ENCODE measurements at places on chromosomes 5 and 9.

GRCh38 chr5:13659391-13659790 is 285.1 kb downstream of the DNAH5 start:
- DNase-seq: no peak

DNA sequence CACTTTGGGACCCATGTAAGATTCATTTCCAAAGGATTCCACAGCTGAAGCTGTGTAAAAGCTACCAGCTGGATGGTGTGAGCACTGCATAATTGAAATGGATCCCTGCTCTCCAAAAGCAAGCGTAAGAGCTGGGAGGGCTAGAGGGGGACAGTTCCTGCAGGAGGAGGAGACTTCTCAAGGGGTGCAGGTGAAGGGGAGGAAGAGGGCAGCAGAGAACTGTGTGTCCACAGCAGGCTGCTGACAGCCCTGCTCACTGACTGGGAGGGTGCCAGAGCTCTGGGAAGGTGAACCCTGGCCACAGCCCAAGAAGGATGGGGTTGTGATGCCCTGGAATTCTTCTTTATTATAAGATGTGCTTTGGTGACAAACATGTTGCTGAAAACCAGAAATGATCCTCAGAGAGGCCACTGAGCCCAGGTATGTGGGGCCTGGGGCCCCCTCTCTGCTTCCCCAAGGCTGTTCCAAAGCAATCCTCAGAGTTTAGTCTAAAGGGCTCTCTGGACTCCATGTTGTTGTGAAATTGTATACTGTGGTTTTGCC is 112.8 kb upstream of the SLC25A48 start:
- no peak for DNase-seq

DNA sequence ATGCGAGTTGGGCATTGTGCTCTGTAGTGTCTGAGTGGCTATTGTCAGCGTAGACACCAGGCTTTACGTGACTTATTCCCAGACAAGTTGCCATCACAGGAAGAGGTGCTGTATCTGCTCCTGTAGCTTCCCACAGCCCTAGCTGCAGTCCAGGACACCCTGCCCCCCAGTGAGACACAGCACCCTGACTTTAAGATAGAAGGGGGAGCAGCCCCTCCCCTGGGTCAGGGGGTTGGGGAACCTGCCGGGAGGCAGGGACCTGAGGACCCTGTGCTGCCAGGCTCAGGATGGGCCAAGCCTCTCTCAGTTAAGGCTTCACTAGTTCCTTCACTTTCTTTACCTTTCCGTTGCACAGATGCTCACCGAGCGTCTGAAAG is 75.4 kb downstream of the NEK6 start:
- no peak for DNase-seq

- no peak for DNase-seq
Measured at GRCh38 chr5:36066001-36066539, 612 bp downstream of the UGT3A2 start.

- DNase-seq: peak; percentile 10
Measured at GRCh38 chr9:110048976-110049698, 158.8 kb downstream of the C9orf152 start.

GRCh38 chr5:72179028-72179815 is 71.9 kb downstream of the MAP1B start:
- no peak for DNase-seq

DNA sequence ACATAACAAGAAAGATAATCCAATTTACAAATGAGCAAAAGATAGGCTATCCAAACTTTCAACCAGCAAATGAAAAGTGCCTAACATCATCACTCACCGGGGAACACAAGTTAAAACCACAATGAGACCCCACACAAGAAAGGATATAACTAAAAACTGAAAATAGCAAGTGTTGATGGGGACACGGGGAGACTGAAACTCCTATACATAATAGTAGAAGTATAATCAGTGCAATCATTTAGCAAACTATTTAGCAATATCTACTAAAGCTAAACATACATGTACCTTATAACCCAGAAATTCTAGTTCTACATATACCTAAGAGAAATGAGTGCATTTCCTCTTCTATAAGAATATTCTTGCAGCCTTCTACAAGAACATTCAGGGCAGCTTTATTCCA is 72.5 kb downstream of the RICTOR start:
- DNase-seq: no peak

GRCh38 chr5:72366324-72366976 is 46.3 kb downstream of the PTCD2 start:
- peak; percentile 8 for DNase-seq

GRCh38 chr5:149946118-149946517 is 1.5 kb upstream of the PDE6A start:
- no peak for DNase-seq

GRCh38 chr9:27518006-27518405 is 6.1 kb upstream of the IFNK start:
- DNase-seq: no peak

DNA sequence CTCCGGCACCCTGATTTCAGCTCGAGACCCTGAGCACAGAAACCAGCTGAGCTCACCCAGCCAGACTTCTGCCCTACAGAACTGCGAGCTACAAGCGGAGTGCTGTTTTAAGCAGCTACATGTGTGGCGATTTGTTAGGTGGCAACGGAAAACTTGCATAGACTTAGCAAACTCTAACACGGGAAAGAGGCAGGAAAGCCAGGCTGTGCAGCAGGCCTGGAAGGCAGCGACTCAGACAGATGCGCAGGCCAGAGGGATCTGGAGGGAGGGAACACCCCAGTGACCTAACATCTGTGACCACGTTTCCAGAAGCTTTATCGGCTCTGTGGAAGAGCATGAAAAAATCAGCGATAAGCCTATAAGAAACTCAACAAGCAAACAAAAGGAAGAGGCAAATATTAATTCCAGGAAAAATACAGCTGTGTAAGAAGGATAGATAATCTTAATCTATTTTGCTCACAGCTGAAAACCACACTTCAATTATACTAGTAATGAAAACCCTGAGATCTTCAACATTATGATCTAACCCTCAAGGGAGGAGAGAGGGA is 11.0 kb downstream of the UBAC1 start:
- no peak for DNase-seq

DNA sequence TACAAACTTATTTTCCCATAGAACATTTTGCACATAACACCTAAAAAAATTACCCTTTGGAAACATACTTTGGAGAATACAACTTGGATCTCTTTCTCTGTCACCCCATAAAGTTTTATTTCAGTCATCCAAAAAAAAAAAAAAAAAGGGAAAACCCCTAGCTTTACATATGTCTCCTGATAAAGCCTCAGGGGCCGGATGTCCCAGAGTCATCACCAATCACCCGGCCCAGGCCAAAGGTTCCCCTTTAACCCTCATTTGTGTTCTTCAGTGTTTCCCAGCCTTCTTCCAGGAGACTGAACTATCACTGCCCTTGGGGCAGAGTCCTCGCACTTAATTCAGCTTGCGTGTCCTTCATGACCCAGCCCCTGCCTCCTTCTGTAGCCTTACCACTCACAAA is 28.8 kb downstream of the ANXA6 start:
- no peak for DNase-seq

DNA sequence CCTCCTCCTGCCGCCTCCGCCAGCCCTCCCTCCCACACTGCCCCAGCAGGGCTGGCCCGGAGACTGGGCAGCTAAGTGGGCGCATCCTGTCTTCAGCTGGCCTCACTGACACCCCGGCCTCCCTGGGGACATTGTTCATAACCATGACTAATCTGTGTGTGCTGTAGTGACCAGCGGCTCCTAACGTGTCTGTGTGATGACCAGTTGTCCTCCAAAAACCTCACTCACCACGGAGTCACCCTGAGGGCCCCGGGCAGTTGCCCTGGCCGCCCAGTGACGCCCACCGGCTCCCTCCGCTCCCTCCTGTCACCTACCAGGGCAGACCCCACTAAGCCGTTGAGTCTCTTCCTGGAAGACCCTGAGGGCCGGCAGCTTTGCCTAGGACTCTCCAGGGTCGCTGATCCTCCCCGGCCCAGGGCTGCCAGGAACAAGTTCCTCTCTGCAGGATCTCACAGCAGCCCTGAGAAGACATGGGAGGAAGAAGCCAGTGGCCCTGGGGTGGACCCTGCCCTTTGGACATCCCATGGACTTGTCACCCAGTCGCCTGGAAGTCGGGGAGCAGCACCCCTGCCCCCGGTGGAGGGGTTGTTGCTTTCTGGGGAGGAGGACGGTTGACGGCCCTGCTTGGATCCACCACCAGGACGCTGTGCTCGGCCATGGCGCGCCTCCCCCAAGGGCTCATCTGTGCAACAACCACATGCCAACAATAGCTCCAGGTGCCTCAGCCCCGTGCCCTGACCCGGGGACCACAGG is 110.2 kb upstream of the LMX1B start:
- no peak for DNase-seq

DNA sequence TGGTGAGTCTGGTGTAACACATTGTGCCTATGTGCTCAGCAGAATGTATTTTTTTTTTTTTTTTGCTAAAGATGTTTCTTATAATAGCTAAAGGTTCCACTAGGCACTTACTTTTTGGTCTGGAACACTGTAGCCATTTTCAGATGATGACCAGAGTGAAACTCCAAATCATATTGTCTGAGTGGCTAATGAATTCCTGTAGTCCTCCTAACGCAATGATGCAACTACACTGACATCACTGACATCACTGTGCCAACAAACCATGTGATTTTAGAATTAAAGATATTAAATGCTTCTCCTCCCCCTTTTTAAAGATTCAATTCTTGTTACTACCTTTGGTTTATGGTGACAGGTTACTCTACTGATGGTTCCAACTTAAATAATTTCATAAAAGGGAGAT is 28.8 kb downstream of the JAKMIP2 start:
- DNase-seq: no peak

DNA sequence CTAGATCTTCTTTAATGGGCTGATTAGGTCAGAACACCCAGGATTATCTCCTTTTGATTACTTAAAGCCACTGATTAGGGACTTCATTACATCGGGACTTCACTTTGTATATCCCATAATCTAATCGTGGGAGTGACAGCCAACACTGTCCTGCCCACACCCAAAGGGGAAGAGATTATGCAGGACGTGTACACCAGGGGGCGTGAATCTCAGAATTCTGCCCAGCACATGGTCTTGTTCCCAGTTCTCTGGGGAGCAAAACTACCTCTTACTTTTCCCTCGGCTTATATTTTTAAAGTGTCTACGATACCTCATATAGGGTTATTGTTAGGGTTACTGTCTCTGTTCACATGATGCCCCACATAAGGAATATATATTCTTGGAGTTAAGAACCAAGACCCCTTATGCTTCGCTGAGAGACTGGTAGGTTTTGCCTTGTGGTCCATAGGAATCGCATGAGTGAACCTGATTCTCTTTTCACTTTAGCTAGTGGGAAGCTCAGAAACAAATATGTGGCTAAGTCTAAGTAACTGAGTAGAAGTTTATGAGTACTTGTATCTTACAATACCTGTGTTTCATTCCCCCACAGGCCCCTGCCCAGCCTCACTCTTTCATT is 192.7 kb downstream of the GNA14 start:
- DNase-seq: peak; percentile 26

DNA sequence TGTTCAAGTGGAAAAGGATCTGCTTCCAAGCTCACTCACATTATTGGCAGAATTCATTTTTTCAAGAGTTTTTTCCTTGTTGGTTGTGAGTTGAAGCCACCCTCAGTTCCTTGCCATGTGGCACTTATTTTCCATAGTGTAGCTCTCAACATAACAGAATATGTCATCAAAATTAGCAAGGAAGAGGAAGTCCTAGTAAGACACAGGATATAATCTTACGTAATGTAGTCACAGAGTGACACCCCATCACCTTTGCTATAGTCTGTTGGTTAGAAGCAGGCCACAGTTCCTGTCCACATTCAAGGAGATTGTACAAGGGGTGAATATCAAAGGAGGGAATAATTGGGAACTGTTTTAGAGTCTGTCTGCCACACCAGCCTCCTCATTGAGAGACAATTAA is 15.7 kb downstream of the IRGM start:
- no peak for DNase-seq

DNA sequence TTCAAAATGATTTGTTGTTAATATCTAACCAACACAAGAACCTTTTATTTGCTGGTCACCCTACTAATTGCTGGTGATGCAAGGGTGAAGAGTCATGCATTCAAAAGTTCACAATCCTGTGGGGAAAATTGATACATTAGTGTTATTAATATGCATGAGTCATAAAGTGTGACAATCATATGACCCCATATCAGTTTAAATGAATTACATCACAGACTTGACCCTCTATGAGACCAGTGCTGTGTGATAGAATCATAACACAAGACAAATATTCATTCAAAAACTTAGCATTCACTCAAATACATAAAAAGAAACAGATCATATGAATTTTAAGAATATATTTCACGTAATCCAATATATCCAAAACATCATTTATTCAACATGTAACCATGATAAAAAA is 304.6 kb upstream of the CDH12 start:
- DNase-seq: no peak

- no peak for DNase-seq
Measured at GRCh38 chr5:52269859-52270258, 517.9 kb upstream of the ITGA1 start.

DNA sequence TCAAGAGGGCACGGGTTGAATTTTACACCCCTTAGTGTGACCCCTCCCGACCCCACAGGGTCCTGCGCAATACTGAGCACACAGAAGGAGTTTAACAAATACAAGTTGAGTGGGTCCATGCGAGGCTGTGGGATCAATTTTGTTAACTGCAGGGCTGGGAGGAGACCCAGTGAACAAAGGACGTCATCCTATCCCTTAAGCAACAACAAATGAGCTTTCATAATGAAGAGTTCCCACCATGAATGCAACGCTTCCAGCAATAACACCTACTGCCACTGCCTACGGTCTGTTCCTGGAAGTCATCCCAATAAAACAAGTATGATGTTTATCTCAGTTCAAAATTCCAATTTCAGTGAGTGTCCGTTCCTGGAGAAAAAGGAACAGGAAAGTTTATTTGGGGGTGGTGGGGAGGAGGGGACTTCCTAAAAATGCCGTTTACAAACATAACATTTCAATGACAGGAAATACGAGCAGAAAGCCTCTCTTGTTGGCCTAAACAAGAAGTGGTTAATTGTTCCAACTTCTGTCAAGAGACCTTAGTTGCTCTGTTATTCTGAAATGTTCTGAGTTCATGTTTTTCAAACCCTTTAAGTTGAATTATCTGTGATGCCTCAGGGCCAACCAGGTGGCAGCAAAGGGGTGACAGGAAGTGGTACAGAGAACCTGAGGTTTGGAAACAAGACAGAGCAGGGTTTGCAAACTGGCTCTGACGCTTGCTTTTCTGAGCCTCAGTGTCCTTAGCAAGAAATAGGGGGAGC is 65.8 kb upstream of the PLPP6 start:
- DNase-seq: peak; percentile 9

GRCh38 chr5:143314659-143315058 is 88.8 kb downstream of the NR3C1 start:
- no peak for DNase-seq

GRCh38 chr5:33641744-33642505 is 201.2 kb downstream of the TARS1 start:
- no peak for DNase-seq

Data from stimulated activated CD4-positive, alpha-beta T cell treated with anti-CD3 and anti-CD28 coated beads, Interleukin-12 subunit alpha, Interleukin-12 subunit beta, amount 100 ng/mL, for 4 hours (primary cell).